Immature natural killer cell (primary cell): ENCODE measurements at places on chromosomes 3 and 15. TPM values are rescaled to one million over a fixed set of nuclear protein-coding genes. Genes with fewer than 3 reads are reported as not detected.

DNA sequence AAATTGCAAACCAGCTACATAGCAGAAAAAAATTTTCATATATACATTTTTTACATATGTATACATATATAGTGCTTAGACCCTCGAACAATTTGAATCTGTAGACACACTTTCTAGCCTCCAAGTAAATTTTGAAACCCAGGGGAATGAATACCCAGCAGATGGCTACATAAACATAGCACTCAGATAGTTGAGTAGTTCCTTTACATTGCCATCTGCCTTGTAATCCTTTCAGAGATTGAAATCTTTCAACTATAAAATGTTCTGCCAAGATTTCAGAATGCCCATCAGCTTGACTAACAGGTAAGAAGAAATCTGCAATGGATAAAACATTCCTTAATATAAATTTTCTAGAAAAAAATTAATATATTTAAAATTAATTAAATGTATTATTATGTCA, 1333.5 kb upstream of the CADM2 start:
- no peak overlapping the region for H3K4me3 ChIP-seq
- no peaks in the 10 kb centered on the region for H3K36me3 ChIP-seq
- no peaks in the 10 kb centered on the region for H3K4me1 ChIP-seq
- H3K27me3 ChIP-seq = peaks cover 2% of the 10 kb centered on the region
- DNase-seq = no peak

DNA sequence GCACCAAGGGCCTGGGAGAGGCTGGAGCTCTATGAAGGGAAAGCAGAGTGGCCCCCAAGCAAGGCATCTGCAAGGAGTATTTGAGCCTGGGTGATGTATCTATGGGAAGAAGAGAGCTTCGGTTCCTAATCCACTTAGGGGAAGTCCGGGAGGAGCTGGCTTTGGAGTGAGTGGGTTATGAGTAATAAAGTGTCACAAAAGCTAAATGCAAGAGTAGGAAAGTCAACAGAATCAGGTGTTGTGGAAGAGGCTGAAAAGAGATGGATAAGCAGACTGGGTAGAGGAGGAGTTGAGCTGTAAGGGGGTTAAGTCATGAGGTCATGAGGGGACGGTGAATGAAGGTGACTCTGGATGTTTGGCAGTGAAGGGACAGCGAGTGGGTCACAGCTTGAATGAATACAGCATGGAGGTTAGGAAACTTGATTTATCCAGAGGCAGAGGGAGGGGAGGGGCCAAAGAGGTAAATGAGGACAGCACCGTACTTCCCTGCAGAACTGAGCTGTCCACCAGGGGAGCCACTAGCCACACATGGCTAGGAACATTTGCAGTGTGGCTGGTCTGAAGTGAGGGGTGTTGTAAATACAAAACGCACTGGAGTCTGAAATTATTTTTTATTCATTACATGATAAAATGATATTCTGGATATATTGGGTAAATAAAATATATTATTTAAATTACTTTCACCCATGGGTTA, 83.3 kb downstream of the ADCY5 start:
- no peaks in the 10 kb centered on the region for H3K4me1 ChIP-seq
- no peak overlapping the region for H3K4me3 ChIP-seq
- DNase-seq = no peak
- H3K27ac ChIP-seq = no peak overlapping the region

GRCh38 chr15:71237456-71238188, 122.4 kb downstream of the THSD4 start:
- H3K4me1 ChIP-seq = no peaks in the 10 kb centered on the region
- H3K27me3 ChIP-seq = no peaks in the 10 kb centered on the region
- no peak overlapping the region for H3K27ac ChIP-seq
- DNase-seq = no peak
- H3K36me3 ChIP-seq = no peaks in the 10 kb centered on the region

GRCh38 chr3:62538691-62539356, 165.5 kb upstream of the FEZF2 start:
- no peak for DNase-seq
- H3K27me3 ChIP-seq = no peaks in the 10 kb centered on the region
- H3K36me3 ChIP-seq = no peaks in the 10 kb centered on the region
- no peaks in the 10 kb centered on the region for H3K4me1 ChIP-seq

- H3K4me1 ChIP-seq = no peaks in the 10 kb centered on the region
- no peak overlapping the region for H3K27ac ChIP-seq
- no peaks in the 10 kb centered on the region for H3K36me3 ChIP-seq
Measured at GRCh38 chr3:134341389-134341788, 32.9 kb downstream of the AMOTL2 start.

- H3K4me3 ChIP-seq = no peak overlapping the region
- H3K4me1 ChIP-seq = no peaks in the 10 kb centered on the region
- H3K27me3 ChIP-seq = peaks cover 3% of the 10 kb centered on the region
- no peak overlapping the region for H3K27ac ChIP-seq
Measured at GRCh38 chr3:187188931-187189330, 8.4 kb upstream of the RTP1 start.

DNA sequence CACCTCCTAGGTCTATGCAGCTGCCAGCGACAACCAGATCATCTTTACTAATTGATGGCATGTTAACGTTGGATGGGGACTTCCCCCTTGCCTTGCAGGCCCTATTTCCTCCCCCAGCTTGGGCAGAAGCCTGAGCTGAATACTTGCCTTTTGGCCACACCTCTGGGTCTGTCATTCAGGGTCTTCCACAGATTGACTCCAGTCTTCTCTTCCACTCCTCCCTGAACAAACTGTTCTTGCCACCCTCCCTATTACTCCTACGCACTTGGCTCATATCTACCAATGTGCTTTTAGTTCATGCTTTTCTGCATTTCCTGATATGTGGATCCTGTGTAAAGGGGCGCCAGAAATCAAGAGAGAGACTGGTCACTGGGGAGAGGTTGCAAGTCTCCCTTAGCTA, 73.5 kb downstream of the DNASE1L3 start:
- H3K36me3 ChIP-seq = peaks cover 44% of the 10 kb centered on the region
- peaks cover 2% of the 10 kb centered on the region for H3K27me3 ChIP-seq
- no peak overlapping the region for H3K27ac ChIP-seq
- no peak for DNase-seq

GRCh38 chr15:95375281-95375680, 955.2 kb upstream of the NR2F2 start:
- no peak overlapping the region for H3K4me3 ChIP-seq
- H3K4me1 ChIP-seq = no peaks in the 10 kb centered on the region
- H3K36me3 ChIP-seq = no peaks in the 10 kb centered on the region
- peaks cover 1% of the 10 kb centered on the region for H3K27me3 ChIP-seq

- H3K4me3 ChIP-seq = no peak overlapping the region
- no peaks in the 10 kb centered on the region for H3K27me3 ChIP-seq
- no peaks in the 10 kb centered on the region for H3K36me3 ChIP-seq
Measured at GRCh38 chr3:56086355-56086754, 381.9 kb downstream of the ERC2 start.

- no peak for DNase-seq
- H3K36me3 ChIP-seq = no peaks in the 10 kb centered on the region
- no peak overlapping the region for H3K27ac ChIP-seq
- peaks cover 9% of the 10 kb centered on the region for H3K4me1 ChIP-seq
- H3K4me3 ChIP-seq = no peak overlapping the region
Measured at GRCh38 chr15:44308415-44308814, 19.9 kb downstream of the GOLM2 start.

DNA sequence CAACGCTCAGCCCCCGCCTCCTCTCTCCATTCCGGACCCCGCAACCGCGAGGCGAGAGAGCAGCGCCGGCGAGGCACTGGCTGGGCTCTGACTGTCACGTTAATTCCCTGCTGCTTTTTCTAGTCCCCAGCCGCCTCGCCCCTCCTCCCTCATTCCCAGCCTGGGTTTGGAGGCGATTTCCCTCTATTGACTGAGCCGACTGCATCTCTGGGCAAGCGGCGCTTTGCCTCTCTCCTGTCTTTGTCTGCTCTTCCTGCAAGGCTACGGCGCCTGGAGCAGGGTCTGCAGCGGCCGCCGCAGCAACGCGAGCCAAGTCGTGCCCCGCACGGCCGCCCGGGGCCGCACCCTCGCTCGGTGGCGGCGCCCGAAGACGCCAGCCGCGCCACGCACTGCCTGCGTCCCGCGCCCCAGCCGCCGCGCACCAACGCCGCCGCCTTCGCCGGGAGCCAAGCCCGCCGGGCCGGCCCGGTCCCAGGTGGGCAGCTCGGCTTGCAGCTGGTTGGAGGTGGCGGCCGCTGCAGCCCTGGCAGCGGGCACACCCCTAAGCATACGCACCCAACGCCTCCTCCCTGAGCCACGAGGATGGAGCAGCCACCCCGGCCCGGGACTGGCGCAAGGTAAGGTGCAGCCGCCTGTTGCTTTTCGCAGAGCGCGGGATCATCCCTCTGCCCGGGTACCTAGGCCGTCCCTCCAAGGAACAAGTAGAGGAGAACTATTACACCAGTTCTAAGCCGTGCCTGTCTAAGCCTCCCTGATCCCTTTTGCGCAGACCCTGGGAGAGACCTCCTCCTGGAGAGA, at the start of gene LRRC3B:
LRRC3B (plus strand) TSS at position 152 of the 798 bp plus-strand sequence. CDS start 86,901 bp downstream, outside the sequence.
- H3K27me3 ChIP-seq = peaks cover 17% of the 10 kb centered on the region
- no peak for DNase-seq
- no peak within 1 kb of the TSS for H3K27ac ChIP-seq
- H3K4me1 ChIP-seq = no peaks in the 10 kb centered on the region
- no peak within 1 kb of the TSS for H3K4me3 ChIP-seq

GRCh38 chr15:71202712-71203111, 87.4 kb downstream of the THSD4 start:
- no peak overlapping the region for H3K4me3 ChIP-seq
- H3K27ac ChIP-seq = no peak overlapping the region
- DNase-seq = no peak
- H3K36me3 ChIP-seq = no peaks in the 10 kb centered on the region

DNA sequence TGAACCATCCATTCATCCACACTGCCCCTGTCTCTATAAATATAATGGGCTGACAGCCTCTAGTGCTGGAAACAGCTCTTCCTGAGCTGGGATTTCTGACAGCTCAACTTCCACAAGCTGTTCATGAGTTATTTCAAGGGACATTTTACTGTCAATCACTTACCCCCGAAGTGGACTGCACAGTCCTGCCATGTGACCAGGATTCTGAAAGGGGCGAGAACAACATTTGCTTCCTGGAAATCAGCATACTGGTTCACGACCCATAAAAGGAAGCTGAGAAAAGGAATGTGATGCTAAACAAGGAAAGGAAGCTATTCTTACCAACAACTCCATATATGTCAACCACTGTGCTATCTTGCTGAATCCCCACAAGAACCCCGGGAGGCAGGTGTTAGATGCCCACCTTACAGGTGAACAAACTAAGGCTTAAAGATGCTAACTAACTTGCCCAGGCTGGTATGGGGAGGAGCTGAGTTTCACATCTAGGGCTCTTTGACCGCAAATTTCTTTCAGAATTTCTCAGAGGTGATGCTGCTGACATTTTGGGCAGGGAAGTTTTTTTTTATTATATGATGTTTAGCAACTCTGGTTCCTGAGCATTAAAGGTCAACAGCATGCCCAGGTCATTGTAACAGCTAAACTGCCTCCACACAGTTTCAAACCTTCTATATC, 16.5 kb upstream of the REC114 start:
- H3K27me3 ChIP-seq = peaks cover 10% of the 10 kb centered on the region
- DNase-seq = no peak
- H3K27ac ChIP-seq = no peak overlapping the region
- H3K4me3 ChIP-seq = no peak overlapping the region
- H3K4me1 ChIP-seq = no peaks in the 10 kb centered on the region
- no peaks in the 10 kb centered on the region for H3K36me3 ChIP-seq

The ADCY5 gene
- polyA plus RNA-seq = 0.03 TPM
